ENCODE measurements at places on chromosomes 16 and 17. TPM values are rescaled to one million over a fixed set of nuclear protein-coding genes. Genes with fewer than 3 reads are reported as not detected.

GRCh38 chr16:87936375-87937230 lies at the start of gene CA5A:
Gene CA5A, minus strand, starts transcription at chr16:87936529. Its CDS starts 79 bp downstream, at chr16:87936450.
- no peak for DNase-seq

DNA sequence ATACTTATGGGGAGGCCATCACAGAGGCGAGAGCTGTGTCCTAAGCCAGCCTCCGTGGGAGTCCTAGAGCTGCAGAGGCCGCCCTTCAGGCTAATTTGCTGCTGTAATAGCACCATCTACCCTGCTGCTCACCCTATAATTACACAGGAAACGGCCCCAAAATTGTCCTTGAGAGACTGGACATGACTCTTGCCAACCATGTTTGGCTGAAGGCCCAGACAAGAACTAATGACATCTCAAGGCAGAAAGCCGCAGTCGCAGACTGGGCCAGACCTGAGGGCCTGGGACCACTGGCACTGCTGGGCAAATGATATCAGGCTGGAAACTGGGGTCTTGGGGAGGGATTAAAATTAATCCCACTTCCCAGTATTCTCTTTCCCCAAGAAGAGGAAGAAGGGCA lies 24.1 kb downstream of the PSMD7 start:
- DNase-seq: peak; percentile 18

GRCh38 chr17:67218385-67218950 lies 26.5 kb downstream of the HELZ start:
- no peak for DNase-seq

- no peak for DNase-seq
Observed at GRCh38 chr17:76243826-76244679, 3.8 kb upstream of the RNF157 start.

GRCh38 chr16:14419817-14420216 lies 210.2 kb downstream of the PARN start:
- DNase-seq: no peak

PLXDC1 gene
- polyA plus RNA-seq: 5.6 TPM

KRT17 gene
- polyA plus RNA-seq: 5.4 TPM

Data from right lung (tissue), 10 donors.